ENCODE measurements at places on chromosomes 4 and X.
A peak's percentile ranks its signal among the peaks of the same experiment; 100 is the strongest.

GRCh38 chr4:188532751-188533150 lies 393.5 kb downstream of the TRIML1 start:
- no peak for DNase-seq

DNA sequence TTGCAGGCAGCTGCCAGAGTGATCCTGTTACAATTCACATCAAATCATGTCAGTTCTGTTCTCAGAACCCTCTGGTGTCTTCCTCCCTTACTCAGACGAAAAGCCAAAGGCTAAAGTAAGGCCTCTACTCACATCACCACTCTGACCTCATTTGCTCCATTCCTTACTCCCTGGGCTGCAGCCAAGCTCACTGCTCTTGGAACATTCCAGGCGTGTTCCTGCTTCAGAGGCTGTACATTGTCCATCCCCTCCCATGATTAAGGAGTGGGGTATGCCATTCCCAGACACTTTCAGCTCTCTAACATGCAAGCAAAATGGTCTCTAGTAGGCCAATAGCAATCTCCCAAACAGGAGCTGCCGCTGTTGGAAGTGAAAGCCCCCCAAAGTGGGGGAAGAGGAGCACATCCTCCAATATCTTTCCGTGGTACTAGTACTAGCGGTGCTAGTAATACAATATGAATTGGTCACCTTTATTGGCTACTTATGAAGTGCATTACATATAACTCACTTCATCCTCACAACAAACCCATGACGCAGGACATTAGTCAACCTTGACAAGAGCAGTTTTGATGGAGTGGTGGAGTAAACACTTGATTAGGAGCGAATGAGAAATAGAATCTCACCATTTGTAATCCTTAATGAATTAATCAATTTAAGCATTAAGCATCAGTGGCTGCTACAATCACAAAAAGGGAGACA lies 15.0 kb downstream of the GAB3 start:
- peak; percentile 91 for DNase-seq

- no peak for DNase-seq
Observed at GRCh38 chr4:73137121-73137520, 67.6 kb upstream of the COX18 start.

DNA sequence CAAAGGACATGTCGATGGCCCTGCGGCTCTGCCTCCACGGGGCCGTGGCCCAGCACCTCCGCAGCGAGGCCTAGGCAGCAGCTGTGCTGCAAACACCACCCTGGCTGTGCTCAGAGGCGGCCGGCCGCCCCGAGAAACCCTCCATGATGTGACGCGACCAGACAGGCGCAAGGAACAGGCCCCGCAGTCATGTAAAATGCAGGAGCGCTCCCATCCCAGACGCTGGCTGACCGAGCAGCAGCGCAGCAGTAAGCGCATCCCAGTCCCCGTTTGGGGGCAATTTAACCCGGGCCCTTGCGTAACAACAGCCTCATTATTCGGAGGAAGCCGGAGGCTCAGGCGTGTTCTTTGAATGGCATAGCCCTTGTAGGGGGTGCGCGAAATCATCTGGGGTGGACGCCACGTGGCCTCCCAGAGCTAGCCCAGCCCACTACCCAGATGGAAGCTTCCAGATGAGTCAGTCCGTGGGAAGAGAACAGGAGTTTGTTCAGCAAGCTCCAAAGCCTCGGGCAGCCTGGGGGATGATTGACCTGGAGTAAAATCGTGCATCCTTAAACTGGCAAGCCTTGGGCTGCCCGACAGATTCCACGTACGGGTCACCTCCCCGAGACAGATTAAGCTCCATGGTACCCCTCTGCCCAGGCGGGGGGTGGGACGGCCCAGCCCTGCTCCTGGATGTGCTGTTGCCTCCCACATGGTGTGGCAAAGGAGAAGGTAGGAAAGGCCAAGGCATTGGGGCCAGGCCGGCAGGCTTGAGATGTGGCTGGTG lies 124.0 kb downstream of the HMX1 start:
- no peak for DNase-seq

GRCh38 chr4:148795156-148795864 lies 353.1 kb upstream of the NR3C2 start:
- no peak for DNase-seq

- no peak for DNase-seq
Observed at GRCh38 chr4:189765301-189765700, 175.4 kb upstream of the FRG1 start.

DNA sequence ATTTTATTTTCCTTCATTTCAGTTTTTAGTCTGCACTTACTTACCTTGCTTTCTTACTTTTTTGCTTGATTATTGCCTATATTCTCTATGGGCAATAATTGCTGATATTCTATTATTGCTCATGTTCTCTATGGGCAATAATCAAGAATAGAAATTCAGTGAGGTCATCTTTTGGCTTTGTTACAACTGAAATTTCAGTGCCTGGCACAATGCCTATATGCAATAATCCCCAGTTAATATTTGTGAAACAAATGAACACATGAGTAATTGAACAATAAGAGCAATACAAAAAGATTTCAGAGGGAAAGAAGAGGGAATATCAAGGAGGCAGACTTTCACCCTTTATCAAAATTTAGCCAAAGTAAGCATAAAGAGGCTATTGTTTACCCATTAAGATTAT lies 48.6 kb upstream of the ARSJ start:
- no peak for DNase-seq

- no peak for DNase-seq
Observed at GRCh38 chrX:19204636-19205035, 82.4 kb upstream of the ADGRG2 start.

GRCh38 chr4:116243431-116243830 lies 841.9 kb downstream of the TRAM1L1 start:
- DNase-seq = no peak

DNA sequence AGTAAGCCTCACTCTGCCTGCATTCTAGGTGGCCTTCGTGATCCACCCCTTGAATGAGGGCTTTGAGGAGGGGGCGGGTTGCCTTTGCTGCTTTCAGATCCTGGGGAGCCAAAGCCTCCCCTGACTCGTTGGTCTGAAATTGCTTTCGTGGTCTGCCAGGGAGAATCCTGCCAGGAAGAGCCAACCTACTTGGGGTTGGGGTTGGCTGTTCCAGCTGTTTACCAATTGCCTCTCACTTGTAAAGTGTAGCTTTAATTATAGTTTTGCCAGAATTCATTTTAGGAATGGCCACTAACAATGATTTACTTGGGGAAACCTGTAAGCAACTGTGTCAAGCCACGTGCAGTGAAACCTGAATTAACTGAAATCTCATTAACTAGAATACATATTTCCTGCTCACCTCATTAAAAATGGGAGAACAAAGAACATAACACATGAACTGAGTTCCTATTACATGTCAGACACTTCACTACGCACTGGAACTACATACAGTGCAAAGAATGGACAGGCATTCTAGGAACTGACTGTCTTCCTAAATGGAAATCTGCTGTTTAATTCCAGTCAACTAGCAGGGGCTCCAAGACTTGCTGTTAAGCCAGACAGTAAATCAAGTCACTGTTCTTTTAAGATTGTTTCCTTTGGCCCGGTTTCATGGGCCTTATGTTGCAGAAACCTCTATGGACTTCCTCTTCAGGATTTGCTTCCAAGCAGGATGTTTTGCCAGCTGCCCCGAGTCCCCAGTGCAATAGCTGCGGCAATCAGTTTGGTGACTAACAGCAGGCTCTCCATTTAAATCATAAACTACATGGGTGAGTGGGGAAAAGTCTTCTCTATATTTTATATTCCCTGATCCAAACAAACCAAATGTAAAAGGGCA lies 16.4 kb upstream of the NKRF start:
- DNase-seq = peak; percentile 67

DNA sequence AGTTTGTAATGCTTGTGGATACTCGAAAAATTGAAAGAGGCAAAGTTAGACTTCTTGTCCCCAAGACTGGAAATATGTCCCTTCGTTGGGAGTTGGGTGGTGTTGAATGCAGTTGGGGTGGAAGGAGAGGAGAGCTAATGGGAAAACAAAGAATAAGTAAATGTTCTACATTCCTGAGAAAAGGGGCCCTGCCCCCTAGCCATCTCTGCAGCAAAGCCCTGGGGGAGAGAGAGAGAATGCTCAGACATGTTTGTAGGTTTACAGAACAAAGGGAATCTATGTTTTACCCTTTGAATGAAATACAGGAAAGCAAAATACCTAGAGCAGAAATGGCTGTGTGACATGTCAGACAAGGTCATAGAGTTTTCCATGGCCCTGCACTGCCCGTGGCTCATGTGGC lies 88.1 kb downstream of the RASL11B start:
- DNase-seq = no peak

DNA sequence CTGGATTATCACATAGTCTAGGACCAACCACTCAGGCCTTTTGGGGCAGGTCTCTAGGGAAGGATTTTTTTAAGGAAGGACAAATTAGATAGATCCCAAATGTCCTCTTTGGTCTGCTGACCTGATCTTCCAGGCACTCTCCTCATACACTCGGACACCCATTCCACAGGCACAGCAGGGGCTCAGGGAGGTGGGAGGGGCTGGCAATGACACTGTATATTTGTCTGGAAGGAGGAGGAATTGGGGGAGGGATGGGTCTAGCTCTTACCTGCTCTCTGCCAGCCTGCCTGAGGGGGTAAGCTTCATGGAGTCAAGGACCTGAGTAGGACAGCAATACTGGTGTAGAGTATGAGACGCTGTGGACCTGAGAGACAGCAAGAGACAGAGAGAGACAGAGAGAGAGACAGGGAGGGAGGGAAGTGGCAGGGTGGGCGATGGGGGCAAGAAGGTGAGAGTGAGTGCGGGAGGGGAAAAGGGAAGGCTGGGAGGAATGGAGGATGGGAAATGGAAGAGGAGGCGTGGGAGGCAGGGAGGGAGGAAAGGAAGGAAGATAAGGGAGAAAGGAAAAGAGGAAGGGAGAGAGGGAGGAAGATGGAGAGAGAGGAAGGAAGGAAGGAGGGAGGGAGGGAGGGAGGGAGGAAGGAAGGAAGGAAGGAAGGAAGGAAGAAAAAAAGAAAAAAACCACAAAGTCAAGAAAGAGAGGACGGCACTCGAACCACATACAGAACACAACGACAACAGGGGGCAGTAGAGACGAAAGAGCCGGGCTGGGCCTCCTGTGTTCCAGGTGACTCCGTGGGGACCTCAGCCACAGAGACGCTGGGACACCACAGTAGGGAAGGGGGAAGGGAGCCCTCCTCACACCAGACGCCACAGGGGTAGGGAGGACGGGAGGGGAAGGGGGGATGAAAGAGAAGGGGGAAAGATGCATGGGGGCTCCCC lies 1.8 kb downstream of the IQSEC2 start:
- DNase-seq = no peak

DNA sequence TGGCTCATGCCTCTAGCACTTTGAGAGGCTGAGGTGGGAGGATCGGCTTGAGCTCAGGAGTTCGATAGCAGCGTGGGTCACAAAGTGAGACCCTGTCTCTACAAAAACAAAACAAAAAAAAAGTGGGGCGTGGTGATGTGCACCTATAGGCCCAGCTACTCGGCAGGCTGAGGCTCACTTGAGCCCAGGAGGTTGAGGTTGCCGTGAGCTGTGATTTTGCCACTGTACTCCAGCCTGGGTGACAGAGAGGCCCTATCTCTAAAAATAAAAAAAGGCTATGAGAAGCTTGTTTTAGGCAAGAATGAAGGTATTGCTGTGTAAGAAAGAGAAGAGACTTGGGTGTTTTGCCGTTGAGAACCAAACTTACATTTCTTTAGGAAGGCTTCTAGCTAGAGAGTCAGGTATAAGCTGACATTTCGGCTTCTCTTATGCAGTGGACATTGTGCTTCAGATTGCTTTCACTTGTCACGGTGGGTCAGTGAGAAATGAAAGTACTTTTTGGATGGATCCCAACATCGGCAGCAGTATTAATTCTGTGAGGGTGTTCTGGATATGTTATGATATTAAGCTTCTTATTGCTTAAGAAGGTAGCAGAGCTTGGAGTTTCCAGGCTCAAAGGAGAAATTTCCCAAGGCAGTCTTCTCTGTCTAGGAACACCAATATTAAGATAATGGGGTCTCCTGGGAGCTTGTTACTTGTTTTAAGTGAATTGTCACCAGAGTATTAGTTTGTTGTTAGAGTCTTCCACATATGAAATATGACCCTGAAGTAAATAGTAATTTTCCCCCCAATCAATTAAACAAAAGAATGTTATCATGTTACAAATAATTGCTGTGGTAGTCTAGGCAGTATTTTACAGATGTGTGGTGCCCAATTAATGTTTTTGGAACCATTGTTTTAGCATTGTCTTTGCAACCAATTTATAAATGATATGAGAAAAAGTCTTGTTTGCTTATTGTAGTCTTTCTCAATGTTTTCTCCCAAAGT lies 17.6 kb downstream of the TMEM131L start:
- peak; percentile 59 for DNase-seq

- no peak for DNase-seq
Observed at GRCh38 chr4:161342881-161343568, 820.8 kb downstream of the FSTL5 start.

GRCh38 chr4:83334425-83335241 lies at the start of gene HPSE:
Gene HPSE, minus strand, starts transcription at chr4:83334848. Its CDS starts 66 bp downstream, at chr4:83334782.
- DNase-seq = peak; percentile 66

DNA sequence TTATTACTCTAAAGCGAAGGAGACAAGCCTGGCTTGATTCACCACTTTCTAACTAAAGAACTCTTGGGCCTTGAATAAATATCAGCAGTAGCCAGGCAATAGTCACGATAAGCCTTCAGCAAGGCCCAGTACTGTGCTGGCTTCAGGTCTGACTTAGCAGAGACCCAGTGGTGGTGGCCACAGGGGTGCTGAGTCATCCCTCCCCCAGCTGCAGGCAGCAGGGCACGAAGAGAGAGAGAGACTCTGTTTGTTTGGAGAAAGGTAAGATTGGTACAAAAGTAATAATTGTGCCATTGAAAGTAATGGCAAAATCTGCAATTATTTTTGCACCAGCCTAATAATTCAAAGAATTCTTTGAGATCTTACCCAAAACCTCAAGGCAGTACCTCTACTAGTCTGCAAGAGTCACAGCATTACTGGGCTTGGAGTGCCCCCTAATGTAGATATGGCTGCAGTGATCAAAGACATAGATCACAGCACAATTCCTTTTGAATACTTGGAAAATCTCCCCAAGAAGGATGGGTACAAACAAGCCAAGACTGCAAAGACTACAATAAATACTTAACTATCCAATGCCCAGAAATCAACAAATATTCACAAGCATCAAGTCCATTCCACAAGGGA lies 159.5 kb upstream of the USP38 start:
- DNase-seq = peak; percentile 44

DNA sequence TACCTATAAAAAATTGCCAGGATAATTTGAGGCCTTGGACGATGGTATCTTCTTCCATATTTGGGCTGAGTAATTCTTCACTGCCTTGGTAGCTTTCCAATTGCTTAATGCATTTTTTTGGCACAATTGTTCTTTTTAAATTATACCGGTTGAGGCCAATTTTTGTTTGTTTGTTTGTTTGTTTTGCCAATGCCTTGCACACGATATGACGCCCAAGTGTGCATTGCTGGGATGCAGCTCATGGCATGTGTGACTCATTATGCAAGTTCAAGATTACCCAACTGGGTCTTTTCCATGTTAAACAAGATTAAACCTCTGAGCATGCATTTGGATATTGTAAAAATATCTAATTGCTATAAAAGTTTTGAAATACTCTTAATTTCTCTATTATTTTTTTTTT lies 71.1 kb upstream of the KCNIP4 start:
- DNase-seq = peak; percentile 3

- no peak for DNase-seq
Observed at GRCh38 chr4:154908168-154908567, 127.1 kb downstream of the RBM46 start.

All from fibroblast of villous mesenchyme (primary cell).